A172 (cell line): ENCODE measurements at places on chromosomes 2 and 18. TPM values are rescaled to one million over a fixed set of nuclear protein-coding genes. Genes with fewer than 3 reads are reported as not detected.

Gene STRN
- total RNA-seq = 19.4 and 26.1 TPM in 2 replicates

Gene TIGD1
- total RNA-seq = 11.5 and 11.8 TPM in 2 replicates

Gene GNAL
- total RNA-seq = 1.6 and 3.5 TPM in 2 replicates

Gene PLEK
- total RNA-seq = not detected in 2 replicates

Gene MEP1B
- not detected in 2 replicates for total RNA-seq

Gene ZC3H15
- total RNA-seq = 114 and 120 TPM in 2 replicates

Gene CHRNG
- total RNA-seq = not detected in 2 replicates

Gene DOK1
- total RNA-seq = 17.3 and 24.8 TPM in 2 replicates

Gene CDH19
- total RNA-seq = not detected in 2 replicates

Gene ZNF396
- 0.33 and 0.57 TPM in 2 replicates for total RNA-seq
